ENCODE measurements at places on chromosomes 6 and 20.

- no peak for DNase-seq
Observed at GRCh38 chr6:25062070-25062811, 126.5 kb upstream of the RIPOR2 start.

DNA sequence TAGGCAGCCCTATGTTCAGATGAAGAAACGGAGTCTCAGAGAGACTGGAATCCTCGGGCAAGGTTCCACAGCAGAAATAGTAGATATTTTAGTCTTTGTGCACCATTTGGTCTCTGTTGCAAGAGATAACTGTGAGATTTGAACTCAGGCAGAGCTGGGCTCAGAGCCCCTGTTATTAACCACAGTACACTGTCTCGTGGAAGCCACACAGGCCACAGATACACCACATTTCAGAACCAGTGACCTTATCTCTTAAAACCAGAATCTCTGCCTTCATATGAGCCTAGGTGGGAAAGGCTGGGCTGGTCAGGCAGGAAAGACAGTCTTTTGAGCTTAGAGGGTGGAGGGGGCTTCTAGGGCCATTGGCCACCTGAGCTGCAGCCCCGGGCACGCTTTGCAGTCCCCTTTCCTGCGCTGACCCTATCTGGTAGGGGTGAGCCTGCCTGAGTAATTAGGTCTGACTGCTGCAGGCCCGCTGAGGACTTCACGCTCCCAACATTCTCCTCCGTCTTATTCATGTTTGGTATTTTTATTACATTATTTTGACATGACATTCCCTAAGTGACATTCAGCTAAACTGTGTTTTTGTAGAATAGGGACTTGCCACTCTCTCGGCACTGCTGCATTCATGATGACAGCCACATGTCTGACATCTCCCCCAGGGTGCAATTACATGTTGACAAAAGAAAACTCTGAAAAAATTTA is 71.1 kb downstream of the KCNB1 start:
- DNase-seq: no peak

- no peak for DNase-seq
Observed at GRCh38 chr6:105468850-105469249, 66.0 kb upstream of the PREP start.

DNA sequence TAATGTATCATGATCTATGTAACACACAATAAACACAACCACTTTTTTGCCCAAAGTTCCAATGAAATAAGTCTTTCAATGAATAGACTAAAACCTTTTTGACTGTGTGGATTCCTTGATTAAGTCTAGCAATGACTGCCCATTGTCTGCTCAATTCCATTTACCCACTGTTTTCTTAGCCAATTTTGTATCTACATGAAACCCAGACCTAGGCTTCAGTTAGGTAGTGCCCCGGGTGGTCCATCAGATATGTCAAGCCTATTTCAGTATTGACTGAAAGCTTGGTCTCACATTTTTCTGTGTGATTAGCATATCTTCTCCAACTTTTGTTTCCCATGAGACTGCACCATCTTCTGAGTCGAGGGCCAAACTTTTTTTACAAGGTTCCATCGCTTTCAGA is 615.0 kb downstream of the C6orf118 start:
- peak; percentile 5 for DNase-seq

GRCh38 chr20:35721219-35721618 is 20.8 kb downstream of the RBM39 start:
- DNase-seq: no peak

DNA sequence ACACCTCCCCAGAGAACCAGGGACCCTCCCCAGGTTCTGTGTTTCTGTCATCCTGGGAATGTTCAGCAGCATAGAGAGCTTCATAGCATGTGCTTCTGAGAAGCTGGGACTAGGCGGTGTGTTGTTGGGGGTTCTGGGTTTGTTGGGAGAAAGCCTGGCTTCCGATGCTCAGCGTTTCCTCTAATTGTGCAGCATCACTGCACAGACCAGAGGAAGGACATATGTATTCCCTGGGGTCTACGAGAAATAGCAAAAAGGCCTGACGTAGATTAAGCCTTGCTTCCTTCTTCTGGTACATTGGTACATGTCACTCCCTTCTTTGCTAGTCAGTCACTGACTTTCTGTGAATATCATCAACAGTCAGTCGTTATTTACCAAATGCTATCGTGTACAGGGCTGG is 96.9 kb upstream of the SGK1 start:
- no peak for DNase-seq

DNA sequence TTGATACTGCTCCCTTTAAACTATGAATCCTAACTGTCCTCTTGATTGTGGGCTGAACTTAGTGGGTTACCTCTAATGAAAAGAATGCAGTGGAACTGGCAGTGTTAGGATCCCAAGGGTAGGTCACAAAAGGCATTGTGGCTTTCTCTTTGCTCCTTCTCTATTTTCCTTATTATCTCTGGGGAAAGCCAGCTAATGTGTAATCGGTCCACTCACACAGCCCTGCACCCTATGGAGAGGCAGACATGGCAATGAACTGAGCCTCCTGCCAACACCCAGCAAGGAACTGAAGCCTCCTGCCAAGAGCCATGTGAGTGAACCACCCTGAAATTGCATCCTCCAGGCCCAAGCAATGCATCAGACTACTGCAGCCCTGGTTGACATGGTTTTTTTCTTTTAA is 24.6 kb upstream of the ZNF133 start:
- no peak for DNase-seq

- DNase-seq: peak; percentile 68
Observed at GRCh38 chr6:37059344-37060194, 54.1 kb downstream of the FGD2 start.

GRCh38 chr6:17870300-17871188 is 116.9 kb downstream of the KIF13A start:
- DNase-seq: no peak

DNA sequence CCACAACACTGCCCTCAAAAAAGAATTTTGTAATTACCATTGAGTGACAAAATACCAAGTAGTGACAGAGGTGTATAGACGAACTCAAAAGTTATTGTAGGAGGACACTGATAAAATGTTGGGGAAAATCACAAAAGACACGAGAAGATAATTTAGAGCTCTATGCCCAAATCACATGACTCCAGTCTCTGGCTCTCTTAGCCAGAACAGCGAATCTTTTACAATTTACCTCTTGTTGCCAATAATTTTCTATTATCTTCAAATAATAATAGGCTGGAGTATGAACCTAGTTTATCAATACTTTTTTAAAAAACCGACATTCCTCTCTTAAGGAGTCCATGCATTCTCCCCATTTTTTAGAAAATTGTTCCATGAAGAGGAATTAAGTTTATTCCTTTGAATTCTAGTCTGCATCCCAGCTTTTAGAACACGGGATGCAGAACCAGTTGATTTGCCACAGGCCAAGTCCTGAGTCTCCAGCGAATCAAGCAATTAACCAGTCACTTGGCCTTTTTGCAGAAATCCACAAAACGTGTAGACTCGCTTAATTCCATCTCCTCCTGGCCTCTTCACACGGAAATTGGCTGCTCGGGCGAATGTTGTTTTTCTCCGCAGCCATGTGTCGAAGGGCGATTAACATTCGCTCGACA is 507 bp upstream of the RIPPLY2 start:
- no peak for DNase-seq

GRCh38 chr6:34383656-34384320 is 8.7 kb downstream of the NUDT3 start:
- DNase-seq: no peak

- no peak for DNase-seq
Observed at GRCh38 chr6:13488015-13488895, 855 bp upstream of the GFOD1 start.

DNA sequence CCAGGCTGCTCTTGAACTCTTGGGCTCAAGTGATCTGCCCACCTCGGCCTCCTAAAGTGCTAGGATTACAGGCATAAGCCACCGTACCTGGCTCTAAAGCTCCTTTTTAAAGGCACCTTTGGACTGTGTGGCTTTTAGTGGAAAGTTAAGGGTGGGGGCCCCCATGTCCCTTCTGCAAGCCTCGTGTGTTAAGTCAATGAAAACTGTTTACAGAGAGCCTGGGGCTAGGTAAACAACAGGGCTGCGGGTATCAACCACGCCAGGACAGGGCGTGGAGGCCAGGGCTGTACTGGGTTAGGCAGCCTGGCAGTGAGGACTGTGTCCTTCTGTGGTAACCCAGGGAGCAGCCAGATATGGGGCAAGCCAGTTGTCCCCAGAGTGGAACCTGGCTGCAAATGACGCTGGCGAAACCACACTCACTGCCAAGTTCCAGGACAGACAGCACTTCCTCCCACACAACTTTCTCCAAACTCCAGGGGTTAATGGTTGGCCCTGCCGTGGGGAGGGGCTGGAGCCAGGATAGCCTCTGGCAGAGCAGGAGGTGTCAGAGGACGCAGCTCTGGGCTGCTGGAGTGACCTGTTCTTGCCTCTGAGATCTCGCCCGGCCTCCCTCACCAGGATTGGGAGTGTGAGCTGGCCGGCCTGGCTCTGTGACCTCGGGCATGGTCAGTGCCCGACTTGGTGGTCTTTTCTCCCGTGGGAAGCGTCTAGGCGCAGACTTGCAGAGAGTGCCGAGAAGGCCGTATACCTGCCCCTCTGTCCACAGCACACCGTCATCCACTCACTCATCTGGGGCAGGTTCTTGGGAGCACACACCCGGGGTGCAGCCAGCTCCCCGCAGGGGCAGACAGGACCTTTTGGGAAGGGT is 3.2 kb downstream of the SLC17A9 start:
- no peak for DNase-seq

Data from Ammon's horn (tissue), 1 donor.